ENCODE measurements at places on chromosomes 7 and 10.

GRCh38 chr10:132320654-132321469 lies 11.1 kb upstream of the LRRC27 start:
- DNase-seq, result no peak

DNA sequence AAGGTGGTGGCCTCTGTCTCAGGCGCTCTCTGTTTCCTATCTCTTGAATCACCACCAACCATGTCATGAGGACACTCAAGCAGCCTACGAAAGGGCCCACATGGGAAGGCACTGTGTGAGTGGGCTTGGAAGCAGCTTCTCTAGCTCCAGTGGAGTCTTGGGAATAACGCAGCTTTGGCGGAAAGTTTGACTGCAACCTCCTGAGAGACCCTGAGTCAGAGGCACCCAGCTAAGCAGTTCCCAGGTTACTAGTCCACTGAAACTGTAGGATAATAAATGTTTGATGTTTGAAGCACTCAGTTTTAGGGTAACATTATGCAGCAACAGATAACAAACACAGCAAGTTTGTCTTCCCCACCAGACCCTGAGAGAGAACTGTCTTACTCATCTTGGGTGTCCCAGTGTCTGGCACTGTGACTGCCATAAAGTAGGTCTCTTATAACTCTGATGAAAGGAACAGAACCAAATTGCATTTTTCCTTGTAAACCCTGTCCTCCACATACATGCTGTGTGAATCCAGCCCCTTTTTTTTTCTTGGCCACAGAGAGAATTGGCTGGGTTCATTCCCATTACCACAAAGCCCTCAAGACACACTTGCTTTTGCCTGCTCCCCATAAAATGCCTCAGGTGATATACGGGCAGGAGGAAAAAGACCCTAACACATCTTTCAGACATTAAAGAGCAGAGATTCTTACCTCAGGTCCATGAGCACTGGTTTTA lies 185.5 kb downstream of the ZNF365 start:
- no peak for DNase-seq

- DNase-seq, result no peak
These were observed 167.2 kb downstream of the WNT2 start for GRCh38 chr7:117155694-117156093.

DNA sequence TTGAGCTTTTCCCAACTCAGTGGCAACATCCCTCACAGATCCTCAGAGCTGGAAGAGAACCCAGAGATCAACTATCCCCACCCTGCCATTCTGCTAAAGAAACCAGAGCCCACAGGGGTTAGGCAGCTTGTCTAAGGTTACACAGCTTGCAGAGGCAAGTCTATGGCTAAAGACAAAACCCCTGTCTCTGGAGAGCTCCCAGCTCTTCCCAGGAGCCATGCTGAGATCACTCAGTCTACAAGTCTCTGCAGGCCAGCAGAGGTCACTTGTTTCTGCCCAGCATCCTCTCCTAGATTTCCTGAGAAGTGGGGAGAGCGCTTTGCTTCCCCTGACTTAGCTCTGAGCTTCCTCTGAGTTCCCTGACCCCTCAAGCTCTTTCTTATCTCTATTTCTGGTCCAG lies 28.5 kb upstream of the LOXL4 start:
- DNase-seq, result no peak

DNA sequence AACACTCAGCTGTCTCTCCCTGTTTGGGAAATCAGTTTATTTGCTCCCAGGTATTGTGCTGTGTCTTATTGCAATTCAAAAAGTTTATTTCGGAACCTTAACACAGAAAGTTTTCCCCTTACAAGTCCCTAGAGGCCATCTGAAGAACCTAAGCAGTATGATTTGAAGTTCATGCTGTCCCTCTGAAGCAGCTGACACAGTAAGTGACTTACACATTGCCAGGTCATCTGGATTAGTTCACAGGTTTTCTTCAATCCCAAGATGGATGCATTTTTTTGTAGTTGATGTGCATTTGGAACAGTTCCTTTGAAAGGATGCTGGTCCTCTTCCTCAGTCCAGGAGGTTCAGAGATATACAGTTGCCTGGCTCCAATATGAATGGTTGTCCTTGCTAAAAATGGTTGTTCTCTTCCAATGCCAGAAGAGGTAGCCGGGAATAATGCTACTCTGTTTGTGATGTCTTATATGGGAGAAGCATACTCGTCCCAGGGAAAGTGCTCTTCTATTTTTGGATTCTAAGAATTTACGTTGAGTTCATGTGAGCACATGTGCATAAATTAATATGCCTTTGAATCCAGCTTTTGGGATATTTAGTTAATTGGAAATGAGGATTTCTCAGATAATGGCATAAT lies 183.5 kb upstream of the PHYHIPL start:
- no peak for DNase-seq

DNA sequence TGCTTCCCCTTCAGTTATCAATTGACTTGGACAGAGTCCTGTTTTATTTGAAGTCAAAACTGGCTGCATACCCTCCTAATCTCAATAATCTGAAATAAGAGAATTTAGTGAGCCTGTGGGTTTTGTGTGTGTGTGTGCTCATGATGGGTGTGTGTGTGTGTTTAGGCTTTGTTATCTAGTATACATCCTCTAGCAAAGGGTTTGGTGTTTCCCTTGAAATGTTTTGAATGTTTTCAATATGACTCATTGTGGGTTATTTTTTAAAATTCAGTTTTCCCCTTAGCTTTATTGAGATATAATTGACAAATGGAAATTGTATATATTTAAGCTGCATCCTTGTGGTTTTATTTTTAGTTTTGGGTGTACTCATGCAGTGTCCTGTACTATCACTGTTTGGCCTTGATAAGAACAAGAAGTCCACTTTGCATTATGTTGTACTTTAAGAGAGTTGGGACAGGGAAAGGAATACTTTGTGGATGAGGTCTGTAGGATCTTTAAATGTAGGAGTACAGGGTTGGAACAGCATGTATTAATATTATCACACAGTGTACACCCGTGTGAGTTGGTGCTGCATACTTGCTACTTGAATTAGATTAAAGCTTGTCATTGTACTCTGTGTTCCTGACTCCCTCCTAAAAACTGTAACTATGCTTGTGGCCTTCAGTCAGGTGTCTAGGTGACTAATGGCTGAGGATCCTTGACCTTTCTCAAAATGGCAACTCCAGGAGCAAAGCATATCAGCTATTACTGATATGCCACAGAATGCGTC lies 58.3 kb downstream of the VCL start:
- DNase-seq, result no peak

GRCh38 chr7:152759949-152760853 lies 649 bp downstream of the ACTR3B start:
- DNase-seq, result no peak

DNA sequence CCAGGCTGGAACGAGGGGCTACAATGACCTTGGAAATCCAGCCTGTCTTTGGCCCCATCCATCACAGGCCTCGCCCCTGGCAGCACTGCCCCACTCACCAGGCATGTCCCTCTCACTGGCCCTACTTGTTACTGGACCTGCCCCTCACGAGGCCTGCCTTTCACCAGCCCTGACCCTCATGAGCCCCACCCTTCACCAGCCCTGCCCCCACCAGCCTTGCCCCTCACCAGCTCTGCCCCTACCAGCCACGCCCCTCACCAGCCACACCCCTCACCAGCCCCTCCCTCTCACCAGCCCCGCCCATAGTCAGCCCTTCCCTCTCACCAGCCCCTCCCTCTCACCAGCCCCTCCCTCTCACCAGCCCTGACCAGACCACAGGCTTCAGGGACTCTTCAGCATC lies 57.8 kb downstream of the COL26A1 start:
- DNase-seq, result no peak

GRCh38 chr10:58667658-58668310 lies 155.1 kb downstream of the BICC1 start:
- DNase-seq, result no peak

DNA sequence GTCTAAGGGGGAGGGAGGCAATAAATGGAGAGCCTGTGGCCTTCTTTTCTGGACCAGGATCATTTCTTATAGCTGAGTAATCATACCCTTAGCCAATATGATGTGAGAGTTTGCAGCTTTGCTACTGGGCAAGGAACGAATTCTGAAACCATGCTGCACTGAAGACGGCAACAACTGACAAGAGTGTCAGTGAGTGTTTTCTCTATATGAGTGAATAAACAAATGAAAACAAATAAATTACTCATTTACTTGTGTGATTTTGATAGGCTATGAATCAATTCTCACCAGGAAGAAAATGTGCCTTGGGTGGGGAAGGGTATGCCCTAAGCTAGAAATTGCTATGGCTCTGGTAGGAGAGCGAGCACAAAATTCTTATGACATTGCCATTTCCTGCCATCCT lies 79.4 kb upstream of the LRRN3 start:
- no peak for DNase-seq

- no peak for DNase-seq
These were observed 1.8 kb upstream of the GALNT17 start for GRCh38 chr7:71130031-71130679.

DNA sequence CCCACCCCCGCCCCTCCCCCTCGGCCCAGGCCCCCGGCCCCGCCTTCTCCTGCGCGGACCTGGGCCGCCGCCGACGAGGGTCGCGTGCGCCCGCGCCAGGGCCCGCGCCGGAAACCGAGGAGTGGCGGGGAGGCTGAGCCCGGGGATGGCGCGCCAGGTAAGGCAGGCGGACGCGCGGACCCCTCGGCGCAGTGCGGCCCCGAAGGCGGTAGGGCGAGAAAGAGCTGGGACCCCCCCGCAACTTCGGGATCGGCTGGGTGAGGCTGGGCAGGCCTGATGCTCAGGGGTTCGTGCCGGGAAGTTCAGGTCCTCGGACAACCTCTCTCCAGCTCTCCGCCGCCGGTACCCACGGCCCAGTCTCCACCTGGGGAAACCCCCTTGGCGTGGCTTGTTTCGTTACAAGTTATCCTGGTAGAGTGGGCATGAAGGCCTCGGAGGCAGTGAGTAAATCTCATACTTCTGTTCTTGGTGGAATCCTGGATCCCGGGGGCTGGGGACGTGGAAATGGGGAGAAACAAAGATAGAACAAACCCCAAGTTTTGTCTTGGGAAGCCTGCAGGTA lies 58.4 kb downstream of the ZNF467 start:
- no peak for DNase-seq

DNA sequence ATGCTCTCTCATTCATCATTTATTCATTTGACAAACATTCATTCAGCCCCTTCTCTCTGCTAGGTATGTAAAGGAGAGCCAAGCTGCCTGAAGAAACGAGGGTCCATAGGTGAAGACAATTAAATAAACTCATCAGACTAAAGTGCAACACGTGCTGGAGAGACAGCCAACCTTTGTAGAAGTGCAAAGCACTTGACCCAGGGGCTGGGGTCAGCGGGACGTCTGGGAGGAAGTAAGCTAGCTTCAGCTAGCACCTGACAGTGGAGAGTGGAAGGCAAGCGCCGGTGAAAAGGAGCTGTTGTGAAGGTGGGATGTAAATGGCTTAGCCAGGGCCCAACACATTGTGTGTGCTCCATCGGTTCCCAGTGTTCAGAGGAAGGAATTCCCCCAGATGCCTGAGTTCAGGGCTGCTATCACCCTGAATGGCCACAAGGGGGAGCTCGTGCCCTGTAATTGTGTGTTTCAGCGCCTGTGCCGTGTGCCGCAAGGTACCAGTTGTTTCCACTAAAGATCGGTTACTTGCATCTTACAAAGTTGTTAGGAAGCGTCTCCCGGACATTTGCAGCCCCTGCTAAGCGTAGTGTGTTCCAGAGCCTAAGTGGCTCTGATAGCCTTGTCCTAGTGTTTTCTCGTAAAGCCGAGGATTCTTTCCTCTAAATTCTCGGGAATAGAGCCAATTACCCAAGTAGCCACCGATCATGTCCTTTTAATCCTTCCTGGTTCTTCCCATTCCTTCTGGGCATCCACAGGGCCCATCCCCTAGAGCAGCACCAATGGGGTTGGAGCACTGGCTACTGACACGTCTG lies 30.6 kb downstream of the TLX1 start:
- DNase-seq, result peak; percentile 37

DNA sequence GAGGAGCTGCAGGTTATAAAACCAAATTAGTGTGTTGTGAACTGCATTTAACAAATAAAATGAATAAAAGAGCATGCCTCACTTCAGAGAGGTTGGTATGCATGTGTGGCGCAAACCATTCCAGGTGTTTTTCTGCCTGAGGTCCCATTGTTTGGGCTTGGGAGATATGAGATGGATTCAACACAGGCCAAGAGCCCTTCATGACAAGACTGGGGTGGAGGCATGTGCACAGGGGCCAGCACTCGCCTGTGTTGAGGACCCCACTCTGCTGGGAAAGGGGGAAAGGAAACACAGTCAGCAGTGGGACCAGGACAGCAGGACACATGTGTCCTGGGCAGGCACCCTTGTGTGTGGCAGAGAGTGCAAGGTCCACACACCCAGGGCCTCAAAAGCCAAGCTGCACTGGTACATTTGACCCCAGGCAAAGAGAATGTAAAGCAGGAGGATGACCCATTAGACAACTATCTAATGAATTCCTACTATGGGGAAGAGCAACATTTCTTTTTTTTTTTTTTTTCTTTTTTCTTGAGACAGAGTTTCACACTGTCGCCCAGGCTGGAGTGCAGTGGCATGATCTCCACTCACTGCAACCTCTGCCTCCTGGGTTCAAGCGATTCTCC lies 9.2 kb upstream of the SLC18A3 start:
- no peak for DNase-seq

GRCh38 chr10:42646687-42647640 lies 8.6 kb upstream of the ZNF33B start:
- no peak for DNase-seq

DNA sequence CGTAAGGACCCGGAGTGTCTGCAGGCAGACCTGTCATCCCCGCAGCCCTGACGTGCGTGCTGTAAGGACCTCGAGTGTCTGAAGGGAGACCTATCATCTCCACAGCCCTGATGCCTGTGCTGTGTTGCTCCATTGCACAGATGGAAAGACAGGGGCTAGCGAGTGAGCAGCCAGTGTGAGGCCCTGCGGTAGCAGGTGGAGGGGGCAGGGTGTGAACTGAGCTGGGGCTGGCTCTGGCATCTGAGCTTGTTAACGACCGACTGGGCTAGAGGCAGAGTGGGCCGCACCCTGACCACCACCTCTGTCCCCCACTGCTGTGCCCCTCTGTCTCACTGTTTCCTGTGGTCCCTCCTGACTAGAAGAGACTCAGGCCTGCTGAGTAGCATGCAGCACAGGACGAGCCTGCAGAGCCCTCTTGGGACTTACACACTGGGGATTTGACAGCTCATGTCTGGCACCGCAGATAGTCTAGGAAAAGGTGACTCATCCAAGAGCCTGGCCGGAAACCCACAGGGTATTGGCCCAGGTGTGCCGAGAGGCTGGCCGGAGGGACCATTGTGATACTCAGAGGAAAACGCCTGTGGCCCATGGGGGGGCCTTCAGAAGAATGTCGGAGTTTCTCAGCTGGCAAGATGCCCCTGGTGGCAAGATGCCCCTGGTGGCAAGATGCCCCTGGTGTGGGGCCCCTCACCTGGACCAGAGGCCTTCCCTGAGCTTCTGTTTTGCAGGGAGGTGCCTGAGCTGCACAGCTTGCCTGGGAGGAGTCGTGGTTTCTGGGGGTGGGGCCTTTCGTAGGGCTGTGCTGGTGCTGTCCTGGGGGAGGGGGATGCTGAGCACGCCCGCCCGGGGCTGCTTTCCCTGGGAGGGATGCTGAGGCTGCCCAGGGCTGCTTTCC lies 34.3 kb downstream of the INPP5A start:
- peak; percentile 32 for DNase-seq

- DNase-seq, result no peak
These were observed 76.8 kb upstream of the LEP start for GRCh38 chr7:128164061-128164954.

Data from stimulated activated CD8-positive, alpha-beta memory T cell treated with anti-CD3 and anti-CD28 coated beads, Interleukin-7, amount 100 ng/mL, for 1 hour (primary cell).